ENCODE measurements at places on chromosomes 2 and 18.

GRCh38 chr2:133885847-133886246 is 317.6 kb upstream of the NCKAP5 start:
- DNase-seq = no peak

DNA sequence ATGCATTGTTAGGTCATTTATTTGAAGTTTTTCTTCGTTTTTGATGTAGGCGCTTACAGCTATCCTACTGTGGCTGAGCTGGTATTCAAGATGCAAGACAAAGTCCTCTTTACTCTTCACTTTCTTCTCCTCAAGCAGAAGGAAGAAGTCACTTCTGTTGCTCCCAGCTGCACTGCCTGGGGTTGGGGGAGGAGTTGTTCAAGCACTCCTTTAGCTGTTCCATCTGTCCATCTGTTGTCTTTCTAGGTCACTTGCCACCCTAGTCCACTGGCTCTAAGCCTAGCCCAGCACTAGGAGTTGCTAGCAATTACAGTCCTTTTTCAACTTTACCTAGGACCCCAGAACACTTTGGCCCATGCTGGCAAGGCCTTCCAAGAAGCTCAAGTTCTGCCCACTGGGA is 200.6 kb upstream of the RBMS1 start:
- no peak for DNase-seq

GRCh38 chr2:231361701-231362554 is 33.6 kb upstream of the B3GNT7 start:
- no peak for DNase-seq

DNA sequence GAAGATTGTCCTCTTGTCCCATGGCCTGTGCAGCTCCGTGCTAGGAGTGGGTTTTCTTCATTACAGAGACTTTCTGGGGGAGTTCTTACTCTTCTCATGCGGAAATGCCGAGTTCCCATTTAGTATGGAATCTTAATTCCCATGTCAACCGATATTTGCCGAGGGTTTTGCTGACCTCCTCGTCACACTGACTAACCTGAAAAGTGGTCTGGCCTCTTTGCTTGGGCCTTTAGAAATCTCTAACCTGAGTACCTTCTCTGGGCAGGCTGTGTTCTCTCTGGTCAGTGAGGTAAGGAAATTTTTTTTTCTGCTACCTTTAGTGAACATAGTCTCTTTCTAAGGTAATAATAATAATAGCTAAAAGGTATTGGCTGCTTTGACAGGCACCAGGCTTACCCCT is 10.9 kb upstream of the EML6 start:
- DNase-seq = no peak

GRCh38 chr18:26719896-26720295 is 145.6 kb downstream of the AQP4 start:
- DNase-seq = no peak

DNA sequence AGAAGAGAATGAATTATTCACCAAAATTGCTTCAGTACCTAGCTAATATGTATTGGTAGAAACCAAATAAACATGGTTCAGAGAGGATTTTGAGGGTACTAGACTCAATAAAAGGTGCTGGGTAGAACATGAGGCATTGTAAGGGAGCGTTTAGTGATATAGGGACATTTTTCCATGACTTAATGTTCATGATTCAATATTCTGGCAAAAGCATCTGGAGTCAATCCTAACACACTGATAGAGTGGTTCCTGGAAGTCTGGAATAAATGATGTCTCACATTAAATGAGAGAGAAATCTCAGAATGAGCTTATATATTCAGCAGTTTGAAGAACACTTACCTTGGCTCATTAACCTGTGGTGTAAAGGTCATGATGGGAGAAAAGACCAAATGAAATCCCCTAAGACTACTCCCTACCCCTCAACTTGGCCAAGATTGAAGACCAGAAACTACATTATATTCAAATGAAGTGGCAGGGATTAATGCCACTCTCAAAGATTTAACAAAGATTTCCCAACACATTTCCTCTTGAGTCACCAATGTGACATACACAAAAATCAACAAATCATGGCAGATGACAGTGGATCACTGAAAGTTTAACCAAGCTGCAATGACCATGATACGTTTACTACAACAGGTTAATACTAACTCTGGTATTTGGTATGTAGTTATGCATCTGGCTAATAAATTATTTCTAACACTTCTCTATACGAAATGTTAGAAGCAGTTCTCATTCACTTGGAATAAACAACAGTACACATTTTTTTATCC is 309.5 kb downstream of the SATB2 start:
- no peak for DNase-seq

GRCh38 chr18:79413901-79414300 is 18.2 kb downstream of the NFATC1 start:
- no peak for DNase-seq

Data from brain (organoid and tissue), 16 donors.